ENCODE measurements at places on chromosomes 4 and X.

- DNase-seq = no peak
Measured at GRCh38 chrX:54043056-54043455, 1.2 kb downstream of the PHF8 start.

DNA sequence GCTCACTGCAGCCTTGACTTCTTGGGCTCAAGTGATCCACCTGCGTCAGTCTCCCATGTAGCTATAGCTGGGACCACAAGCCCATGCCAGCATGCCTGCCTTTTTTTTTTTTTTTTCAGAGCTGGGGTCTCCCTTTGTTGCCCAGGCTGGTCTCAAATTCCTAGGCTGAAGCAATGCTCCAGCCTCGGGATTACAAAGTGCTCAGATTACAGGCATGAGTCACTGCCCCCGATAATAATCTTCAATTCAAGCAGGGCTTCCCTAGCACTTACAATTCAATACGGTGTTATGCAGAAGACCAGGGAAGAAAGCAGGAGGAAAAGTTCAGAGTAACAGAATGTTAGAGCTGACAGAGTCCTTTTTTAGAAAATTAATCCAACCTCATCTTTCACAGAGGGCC lies 26.1 kb downstream of the OTOP1 start:
- DNase-seq = no peak

GRCh38 chr4:156594624-156595023 lies 377.0 kb downstream of the PDGFC start:
- DNase-seq = no peak

- no peak for DNase-seq
Measured at GRCh38 chr4:76696109-76696508, 201.8 kb downstream of the SOWAHB start.

DNA sequence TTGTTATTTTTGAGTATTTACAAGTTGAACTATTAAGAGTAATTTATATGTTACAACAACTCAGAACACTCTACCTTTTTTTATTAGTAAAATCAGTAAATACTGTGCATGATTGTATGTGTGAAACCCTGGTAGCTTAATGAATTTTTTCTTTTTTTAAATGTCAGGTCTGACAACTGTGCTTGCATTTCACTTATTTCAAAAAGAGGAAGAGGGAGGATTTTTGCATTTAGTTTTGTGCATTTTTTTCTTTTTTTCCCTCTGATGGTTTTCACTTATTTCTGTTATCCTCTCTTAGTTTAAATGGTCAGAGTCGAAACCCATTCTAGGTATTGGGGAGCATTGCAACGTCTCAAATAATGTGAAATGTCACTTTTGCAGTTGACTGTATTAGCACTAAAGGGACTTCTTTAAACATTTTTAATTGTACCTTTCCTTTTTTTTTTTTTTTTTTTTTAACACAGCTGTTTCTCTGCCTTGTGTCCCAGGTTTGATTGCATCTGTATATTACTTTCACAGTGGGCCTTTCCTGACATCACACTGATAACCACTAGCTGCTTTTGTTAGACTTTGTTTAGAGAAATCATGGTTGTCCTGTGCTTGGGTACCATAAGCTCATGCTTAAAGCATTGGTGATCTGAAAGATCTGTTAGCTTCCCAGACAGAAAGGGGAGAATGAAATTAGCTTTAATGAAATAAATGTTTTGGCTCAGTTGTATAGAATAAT lies 28.5 kb downstream of the MOB1B start:
- no peak for DNase-seq

- no peak for DNase-seq
Measured at GRCh38 chr4:10448991-10449390, 8.2 kb downstream of the ZNF518B start.

All from fibroblast of skin of left quadriceps (primary cell).